AML-193 (cell line): ENCODE measurements at places on chromosomes 3 and 15.

DNA sequence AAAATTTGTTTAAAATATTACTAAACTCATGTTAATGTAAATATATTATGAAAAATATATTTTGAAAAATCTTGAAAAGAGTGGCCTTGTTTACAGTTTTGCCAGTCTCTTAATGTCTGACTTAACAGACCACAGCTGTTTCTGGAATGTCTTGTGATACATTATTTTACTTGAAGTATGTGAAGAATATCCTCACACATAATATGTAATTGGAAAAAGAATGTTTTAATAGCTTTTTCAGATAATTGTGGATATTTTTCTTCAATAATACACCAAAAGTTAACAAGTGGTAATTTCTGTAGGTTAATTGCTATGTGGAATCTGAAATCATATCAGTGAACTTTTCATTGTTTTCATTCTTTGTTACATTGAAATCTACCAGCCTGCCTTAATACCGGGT is 101.3 kb downstream of the UBE2E2 start:
- DNase-seq = no peak

DNA sequence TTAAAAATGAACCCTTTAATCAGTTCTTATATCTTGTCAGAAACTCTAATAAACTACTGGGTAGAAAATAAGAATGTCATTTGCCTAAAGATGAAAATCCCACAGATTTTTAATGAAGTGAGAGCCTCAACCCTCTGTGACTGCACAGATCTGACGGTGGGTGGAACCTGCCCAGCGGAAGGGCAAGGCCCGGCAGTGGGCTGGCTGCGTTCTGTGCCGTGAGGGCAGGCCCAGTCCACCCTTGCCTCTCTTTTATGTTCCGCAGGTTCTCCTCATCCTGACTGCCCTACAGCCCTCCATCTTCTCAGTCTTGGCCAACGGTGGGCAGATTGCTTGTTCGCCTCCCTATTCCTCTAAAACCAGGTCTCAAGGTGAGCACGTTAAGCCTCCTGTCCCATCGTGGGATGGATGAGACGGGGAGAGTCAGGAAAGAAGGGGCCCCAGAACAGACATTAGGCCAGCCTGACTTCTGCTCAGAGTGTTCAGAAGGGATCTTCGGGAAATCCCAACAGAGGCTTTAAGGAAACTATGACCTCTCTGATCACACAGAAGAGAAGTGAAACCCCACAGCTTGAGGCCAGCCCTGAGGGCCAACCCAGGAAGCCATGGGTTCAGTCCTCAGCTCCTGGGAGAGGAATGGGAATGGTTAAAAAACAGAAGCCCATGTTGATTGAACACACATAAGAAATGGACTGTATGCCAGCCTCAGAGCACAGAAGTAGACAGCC is 16.0 kb downstream of the SLC51A start:
- no peak for DNase-seq

- DNase-seq = no peak
These were observed 657.0 kb upstream of the NAALADL2 start for GRCh38 chr3:174202116-174202515.

DNA sequence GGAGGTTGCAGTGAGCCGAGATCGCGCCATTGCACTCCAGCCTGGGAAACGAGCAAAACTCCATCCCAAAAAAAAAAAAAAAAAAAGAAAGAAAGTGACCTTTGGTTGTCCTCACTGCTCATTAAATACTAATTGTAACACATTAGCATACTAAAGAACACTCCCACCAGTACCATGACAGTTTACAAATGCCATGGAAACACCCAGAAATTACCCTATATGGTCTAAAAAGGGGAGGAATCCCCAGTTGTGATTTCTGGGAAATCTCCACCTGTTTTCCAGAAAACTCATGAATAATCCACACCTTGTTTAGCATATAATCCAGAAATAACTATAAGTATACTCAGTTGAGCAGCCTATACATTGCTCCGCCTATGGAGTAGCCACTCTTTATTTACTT is 23.5 kb upstream of the INO80 start:
- no peak for DNase-seq

GRCh38 chr3:143910756-143911155 is 60.9 kb upstream of the DIPK2A start:
- no peak for DNase-seq

- no peak for DNase-seq
These were observed 27.0 kb upstream of the TSPAN3 start for GRCh38 chr15:77097921-77098320.

GRCh38 chr15:71443538-71443937 is 328.3 kb downstream of the THSD4 start:
- DNase-seq = peak; percentile 3

DNA sequence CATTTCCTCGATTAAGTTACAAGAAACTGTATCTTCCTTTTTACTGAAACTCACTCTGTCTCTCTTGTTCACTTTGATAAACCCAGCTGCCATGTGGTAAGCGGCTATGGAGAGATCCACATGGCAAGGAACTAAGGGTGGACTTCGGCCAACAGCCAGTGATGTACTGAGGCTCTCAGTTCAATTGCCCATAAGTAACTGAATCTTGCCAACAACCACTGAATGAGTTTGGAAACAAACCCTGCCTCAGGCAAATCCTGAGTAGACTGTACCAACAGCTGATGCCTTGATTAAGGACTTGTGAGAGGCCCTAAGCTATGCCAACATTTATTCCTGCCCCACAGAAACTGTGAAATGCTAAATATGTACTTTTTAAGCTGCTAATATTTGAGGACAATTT is 433.5 kb downstream of the PLOD2 start:
- DNase-seq = no peak

- DNase-seq = no peak
These were observed 39.2 kb downstream of the MBNL1 start for GRCh38 chr3:152307829-152308474.

DNA sequence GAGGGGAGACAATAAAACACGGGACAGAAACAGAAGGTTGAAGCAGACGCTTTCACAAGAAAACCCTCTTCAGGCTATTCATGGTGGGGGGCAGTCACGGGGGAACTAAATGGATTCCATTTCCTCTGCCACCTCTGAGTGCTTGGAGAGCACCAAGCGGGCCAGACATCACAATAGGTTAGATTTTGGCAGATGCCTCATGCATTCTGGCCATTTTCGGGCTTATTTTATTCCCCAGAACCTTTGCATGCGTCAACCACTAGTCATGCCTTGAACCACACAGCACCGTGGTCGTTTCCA is 82.2 kb downstream of the RORA start:
- no peak for DNase-seq

- no peak for DNase-seq
These were observed 31.4 kb downstream of the AP4E1 start for GRCh38 chr15:50939911-50940310.

DNA sequence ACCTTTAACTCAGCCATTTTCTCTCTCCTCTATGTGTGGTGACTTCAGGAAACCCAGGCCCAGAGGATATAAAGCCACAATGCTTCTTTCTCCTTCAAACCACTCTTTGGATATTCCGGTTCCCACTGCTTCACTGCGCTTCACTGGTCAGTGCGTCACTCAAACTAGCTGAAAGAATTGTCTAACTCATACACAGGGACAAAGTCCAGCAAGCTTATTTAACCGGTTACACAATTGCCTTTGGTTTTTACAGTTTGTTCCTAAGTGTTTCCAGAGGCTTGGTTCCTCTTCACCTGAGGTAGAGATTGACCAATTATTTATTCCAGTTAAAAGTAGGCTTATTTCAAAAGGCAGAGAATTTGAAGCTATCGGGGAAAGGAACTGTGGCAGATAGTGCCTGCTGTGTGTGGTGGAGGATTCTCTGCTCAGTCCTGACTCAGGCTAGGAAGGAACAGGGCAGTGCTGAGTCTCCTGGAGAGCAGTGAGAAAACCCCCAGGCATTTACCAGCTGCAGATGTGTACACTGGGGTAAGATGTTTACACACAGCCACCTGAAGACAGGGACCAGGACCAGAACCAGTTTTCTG is at the start of gene HGD:
TSS of gene HGD (minus strand) at position 145 of the 587 bp plus-strand sequence. CDS start at position 17, 128 bp downstream.
- DNase-seq = peak; percentile 15

DNA sequence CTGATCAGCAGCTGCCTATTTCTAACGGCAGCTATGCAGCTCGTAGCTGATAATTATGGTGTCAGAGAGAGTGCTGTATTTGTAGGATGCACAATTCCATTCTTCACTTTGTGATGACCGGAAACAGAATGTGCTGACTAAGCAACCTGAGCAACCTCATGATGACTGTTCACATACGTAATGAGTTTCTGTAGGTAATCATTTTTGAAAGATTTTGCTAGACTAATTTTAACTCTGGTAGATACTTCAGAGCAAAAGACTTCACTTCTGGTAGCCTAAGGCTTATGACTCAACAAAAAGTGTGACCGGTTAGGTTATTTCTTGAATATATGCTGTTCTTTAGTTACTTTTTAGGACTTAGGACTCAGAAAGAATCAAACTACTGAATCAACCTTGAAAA is 567.7 kb downstream of the NAALADL2 start:
- no peak for DNase-seq

- no peak for DNase-seq
These were observed 40.2 kb downstream of the ZNF148 start for GRCh38 chr3:125334675-125335560.

DNA sequence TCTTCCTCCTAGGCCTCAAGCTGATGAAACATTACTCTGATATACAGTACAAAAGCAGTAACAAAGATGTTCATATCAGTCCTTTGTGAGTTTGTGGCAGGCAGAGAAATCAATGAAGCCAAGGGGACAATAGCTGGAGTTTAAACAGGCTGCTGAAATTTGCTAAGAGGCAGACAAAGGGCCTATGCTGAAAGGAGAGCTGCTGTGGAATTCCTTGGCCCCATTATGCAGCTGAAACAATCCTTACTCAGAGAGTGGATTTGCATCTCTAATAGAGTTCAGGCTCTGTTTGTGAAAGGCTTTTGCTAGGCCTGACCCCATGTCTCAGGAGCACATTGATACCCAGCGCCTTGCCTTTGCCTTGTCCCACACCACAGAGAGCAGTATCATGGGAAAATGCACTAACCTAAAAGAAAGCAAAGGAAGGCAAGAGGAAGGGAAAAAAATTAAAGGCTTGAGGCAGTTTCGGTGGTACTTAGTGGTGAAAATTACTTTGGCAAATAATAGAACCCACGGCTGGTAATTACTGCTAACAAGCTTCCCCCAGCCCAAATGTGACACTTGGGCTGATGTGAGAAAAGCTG is 195.0 kb upstream of the EPHA3 start:
- DNase-seq = no peak

DNA sequence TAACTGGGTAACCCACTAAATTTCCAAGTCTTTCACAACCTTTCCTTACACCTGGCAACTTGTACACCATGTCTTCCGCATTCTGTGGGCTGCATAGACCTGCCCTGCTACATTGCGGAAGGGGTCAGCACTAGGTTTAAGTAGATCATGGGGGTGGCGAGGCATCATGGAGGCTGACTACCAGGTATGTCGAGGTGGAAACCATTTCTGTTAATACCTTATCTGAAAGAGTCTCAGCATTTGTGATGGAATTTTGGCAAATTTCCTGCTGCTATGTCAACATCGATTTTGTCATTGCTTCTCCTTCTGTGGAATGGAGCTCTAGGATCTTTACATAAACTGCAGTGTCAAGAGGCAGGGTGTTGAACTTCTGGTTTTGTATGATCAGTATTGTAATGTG is 187.2 kb downstream of the GHSR start:
- no peak for DNase-seq

DNA sequence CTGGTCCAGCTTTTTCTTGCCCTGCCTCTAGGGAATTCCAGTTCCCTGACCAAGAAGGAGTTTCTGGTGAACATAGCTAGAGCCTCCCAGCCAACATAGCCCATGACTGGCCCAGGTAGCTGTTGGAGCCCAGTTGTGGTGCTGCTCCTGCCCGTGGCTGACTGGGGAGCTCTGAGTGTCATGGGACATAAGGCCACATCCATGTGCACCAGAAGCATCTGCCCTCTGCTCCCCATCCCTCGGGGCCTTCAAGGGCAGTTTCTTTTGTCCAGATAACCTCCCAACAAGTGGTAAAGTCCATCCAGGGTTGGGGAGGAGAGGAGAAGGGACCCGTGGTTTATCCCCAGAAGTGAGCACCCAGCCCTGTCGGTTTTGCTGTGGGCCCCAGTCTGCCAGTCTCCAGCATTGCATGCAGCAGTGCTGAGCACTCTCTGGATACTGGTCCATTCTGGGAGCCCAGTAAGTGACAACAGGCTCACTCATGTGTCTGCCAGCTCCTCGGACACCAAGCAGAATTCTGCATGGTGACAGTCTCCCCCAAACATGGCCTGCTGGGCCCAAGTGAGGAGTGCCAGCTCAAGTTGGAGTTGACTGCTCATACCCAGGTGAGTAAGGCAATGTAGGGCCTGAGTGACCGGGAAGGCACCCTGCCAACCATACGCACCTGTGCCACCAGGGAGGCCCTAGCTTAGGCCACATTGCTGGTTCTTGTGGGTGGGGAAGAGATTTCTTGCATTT is 28.8 kb downstream of the ACAA1 start:
- DNase-seq = no peak

DNA sequence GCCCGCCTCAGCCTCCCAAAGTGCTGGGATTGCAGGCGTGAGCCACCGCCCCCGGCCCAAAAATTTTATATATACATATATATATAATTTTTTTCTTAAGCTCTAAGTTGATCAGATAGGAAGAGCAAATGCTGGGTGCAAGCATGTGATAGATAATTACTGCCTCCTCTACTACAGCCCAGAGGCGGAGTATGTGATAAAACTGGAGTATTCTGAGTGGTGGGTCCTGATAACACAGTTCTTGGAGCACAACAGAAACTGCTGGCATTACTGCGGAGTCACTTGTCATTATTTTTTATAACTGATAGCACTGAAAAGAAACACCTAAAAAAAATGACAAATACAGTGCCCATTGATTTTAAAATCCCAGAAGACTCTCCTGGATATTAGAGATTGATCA is 41.1 kb upstream of the STT3B start:
- DNase-seq = no peak

DNA sequence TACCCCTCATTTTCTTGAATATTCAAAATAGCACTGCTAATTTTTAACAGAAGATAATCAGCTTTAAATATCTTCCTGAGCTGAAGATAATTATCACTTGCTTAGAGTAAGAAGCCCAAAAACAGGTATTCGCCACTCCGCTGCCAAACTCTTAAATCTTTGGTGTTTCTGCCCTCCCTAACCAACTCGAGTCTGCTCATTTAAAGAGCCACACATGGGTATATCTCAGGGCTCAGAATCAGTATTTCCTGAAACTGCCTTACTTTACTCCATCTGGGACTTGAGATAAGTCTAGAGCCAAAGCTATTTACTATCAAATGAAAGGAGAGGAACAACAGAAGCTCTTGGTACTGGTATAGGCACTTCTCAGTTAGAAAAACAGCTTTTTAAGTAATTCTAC is 10.8 kb downstream of the PDCD10 start:
- DNase-seq = no peak

DNA sequence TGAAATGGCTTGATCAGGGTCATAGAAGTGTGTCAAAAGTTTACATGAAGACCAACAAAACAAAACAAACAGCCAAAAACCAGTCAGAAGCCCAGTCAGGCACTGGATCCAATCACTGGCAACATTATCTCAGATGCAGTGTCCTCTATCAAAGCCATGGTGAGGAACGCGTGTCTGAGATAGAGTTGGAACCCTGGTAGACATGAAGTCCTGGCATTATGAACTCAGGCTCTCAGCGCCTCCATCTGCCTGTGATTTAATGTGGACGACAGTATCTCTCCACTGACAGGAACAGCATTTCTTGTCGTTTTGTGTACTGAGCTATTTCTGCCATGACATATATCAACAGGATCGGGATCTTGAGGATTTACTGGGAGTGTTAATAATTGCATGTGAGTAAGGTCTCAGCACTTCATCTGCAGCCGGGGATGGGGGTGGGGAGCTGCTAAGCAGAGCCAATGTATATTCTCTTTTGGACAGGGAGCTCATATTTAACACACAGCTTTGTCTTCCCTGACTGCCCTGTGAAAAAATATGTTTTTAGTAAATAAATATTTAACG is 1120.0 kb downstream of the IGSF11 start:
- DNase-seq = no peak
